ENCODE measurements at places on chromosomes 3 and 15. TPM values are rescaled to one million over a fixed set of nuclear protein-coding genes. Genes with fewer than 3 reads are reported as not detected.

GRCh38 chr3:113485161-113485609, 29.8 kb downstream of the SPICE1 start:
- DNase-seq, result no peak

DNA sequence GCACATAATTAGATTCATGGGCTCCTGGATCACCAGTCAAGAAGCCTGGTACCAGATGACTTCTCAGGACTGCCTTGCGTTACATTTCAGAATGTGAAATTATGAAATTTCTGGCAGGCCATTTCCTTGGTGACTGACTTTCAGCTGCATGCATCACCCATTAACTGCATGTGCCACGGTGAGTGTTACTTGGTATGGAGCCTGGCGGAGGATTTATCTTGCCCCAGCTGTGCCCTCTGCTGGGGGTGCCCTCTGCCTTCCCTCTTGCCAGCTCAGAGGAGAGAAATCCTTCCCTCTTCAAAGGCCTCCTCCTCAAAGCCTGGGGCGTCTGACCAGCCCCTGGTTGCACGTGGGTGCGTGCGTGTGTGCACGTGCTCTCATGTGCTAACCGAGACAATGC, 57.7 kb upstream of the CTSH start:
- no peak for DNase-seq

GRCh38 chr15:71686221-71687050, 123.9 kb upstream of the NR2E3 start:
- DNase-seq, result no peak

- DNase-seq, result no peak
These were observed 11.7 kb upstream of the STARD5 start for GRCh38 chr15:81335631-81336030.

DNA sequence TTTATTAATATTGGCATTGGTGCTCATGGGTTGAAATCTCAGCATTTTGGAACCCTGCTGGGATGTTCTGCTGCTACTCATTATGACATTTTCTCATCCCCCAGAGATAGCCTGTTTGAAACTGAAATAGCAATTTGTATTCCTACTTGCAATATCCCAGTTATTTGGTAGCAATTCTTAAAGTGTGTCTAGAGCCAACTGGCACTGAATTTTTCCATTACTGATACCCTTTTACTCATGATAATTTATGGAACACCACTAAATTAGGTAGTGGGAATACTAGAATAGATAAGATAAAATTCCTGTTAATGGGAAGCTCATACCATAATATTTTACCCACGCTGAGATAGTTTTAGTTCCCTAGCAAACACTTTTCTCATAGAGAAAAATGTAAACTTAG, 309.3 kb downstream of the SV2B start:
- DNase-seq, result no peak

- no peak for DNase-seq
These were observed 163.7 kb downstream of the PLD1 start for GRCh38 chr3:171646357-171647133.

DNA sequence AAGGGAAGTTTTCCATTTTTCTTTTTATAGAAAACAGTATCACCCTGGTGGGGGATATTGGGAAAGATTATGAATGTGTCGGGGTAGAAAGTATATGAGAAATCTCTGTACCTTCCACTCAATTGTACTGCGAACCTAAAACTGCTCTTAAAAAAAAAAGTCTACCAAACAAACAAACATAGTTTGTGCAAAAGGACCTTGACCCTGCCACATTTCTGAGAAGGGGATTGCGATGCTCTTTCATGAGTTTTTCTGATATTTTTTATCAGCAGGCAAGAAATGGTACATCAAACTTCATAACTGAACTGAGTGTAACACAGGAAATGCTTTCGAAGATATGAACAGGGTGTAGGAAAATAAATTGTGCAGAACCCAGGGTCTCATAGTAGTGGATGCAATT, 286.0 kb downstream of the WDR72 start:
- DNase-seq, result no peak

DNA sequence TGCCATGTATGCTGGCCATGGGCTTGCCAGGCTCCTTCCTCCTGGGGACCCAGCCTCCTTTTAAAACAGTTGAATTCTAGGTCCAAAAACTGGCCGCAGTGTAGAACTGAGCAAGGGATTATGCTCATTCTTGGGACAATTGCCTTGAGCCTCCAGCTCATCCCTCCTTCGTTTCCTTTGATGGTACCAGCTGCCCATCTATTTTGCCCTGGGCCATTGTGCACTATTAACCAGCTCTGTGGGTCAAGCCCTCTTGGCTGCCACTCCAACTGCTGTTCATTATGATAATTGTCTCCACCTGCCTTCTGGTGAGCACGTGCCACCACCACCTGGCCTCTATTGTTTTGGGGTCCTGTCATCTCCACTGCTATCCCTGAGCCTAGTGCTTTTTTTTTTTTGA, 75.8 kb upstream of the SYN2 start:
- no peak for DNase-seq

- no peak for DNase-seq
These were observed 49.9 kb upstream of the IQSEC1 start for GRCh38 chr3:13123013-13123654.

DNA sequence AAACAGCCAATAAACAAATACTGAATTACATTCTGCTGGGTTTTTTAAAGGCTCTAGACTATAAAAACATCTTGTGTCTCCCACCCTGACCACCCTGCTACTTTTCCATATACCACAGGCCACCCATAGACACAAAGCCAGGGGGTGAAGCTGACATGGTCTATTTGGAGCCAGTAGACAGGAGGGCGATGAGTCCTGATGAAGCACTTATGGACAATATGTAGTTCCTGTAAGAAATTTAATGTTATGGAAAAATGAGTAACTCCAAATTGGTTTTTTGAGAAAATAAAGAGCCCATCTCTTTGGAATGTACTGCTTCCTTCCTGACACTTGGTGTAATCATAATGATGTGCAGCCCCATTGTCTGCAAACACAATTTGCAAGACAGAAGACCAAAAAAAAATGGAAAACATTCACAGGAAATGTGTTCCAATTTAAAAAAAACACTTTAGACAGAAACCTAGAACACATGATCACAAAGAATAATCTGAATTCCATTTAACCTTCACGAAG, 11.8 kb downstream of the SSR3 start:
- DNase-seq, result no peak

DNA sequence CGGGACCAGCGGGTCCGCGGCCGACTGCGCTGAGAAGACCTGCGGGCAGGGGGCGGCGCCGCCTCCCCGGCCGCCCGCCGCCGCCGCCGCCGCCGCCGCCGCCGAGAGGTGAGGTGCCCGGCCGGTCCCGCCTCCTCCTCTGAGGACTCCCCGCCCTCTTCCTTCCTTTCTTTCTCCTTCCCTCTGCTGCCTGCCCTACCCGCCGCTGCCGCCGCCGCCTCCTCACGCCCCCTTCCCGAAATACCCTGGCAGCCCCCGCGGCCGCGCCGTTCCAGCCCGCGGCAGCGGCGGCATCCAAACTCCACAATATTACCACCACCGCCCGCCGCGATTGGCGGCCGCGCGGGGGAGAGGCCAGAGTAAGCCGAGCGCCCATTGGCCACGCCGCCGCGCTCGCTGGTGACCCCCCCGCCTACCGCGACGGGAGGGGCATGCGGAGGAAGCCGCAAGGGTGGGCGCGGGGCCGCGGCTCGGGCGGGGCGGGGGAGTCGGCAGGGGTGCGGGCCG, 61.8 kb upstream of the ANKRD28 start:
- DNase-seq, result peak; percentile 71

GRCh38 chr3:46866720-46867549, 3.7 kb upstream of the MYL3 start:
- DNase-seq, result peak; percentile 85

- DNase-seq, result no peak
These were observed 29.9 kb upstream of the TTC14 start for GRCh38 chr3:180571831-180572598.

DNA sequence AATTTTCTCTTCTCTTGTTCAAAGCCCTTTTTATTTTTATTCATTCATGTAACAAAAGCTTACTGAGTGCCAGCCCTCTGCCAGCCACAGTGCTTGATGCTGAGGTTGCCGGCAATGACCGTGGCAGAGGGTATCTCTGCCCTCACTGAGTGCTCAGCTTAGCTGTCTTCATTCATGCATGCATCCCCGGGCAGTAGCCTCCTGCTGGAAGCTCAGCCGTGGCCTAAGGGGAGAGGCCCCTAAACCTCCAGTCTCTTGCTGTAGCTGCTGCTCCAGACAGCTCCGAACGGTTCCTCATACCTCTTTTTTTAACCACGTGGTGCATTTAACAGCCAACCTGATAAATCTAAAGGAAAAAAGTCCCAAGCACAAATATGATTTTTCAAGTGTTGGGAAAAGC, 34.6 kb upstream of the CCDC66 start:
- DNase-seq, result no peak

The TAMM41 gene
- total RNA-seq, result 24.5 TPM

The ATP13A4 gene
- 0.30 TPM for total RNA-seq

The SELENOK gene
- total RNA-seq, result 39.2 TPM

The CCDC13 gene
- 2.0 TPM for total RNA-seq

Data from neural crest cell (in vitro differentiated cells).